ENCODE measurements at places on chromosomes 1 and 21.

- no peak for DNase-seq
These were observed 17.5 kb upstream of the VSIG8 start for GRCh38 chr1:159879977-159880376.

DNA sequence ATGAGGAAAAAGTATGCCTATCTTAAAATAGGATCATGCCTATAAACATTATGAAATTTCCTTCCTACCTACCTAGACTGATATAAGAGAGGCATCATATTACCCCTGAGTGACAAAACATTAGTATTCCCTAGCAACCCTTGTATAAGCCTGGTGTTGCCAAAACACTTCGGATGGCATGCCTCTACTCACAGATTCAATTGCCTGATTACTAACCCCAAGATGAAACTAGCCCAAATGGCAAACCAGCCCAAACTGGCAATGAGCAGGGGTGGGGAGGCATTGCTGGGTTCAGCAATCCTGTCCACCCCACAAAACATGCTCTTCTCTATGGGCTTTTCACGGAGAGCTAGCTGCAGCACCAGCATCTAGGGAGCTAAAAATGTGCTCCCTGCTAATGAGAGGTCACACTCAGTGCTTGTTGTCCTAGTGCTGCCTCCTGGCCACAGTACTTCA lies 13.9 kb downstream of the PALMD start:
- DNase-seq: no peak

DNA sequence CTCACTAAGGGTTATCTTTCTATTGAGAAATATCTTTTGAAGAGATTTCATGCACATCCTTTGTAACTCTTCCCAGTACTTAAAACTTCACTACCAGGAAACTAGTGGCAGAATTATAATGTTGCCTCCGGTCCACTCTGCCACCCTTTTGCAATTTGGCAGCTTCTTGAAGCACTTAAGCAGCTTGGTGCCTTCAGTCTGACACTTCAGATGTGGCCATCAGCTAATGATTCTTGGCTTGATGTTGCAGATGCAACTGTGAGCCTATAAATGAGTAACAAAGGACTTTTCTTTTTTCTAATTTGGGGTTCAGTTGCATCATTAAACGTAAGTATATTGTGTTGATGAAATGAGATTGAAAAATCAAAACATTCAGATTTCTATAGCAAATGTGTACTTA lies 187.5 kb upstream of the C21orf91 start:
- no peak for DNase-seq

- no peak for DNase-seq
These were observed 59.6 kb downstream of the ST3GAL3 start for GRCh38 chr1:43766818-43767525.

GRCh38 chr1:2003541-2004131 lies at the start of gene CFAP74:
CFAP74 (minus strand) TSS chr1:2003786; CDS start chr1:1990956, 12,830 bp downstream.
- DNase-seq: peak; percentile 36

- DNase-seq: no peak
These were observed 199.3 kb downstream of the TTLL7 start for GRCh38 chr1:83799594-83799993.

GRCh38 chr1:41341772-41342562 lies 19.3 kb upstream of the FOXO6 start:
- DNase-seq: no peak

- no peak for DNase-seq
These were observed 82.9 kb downstream of the HSPA13 start for GRCh38 chr21:14300074-14300473.

DNA sequence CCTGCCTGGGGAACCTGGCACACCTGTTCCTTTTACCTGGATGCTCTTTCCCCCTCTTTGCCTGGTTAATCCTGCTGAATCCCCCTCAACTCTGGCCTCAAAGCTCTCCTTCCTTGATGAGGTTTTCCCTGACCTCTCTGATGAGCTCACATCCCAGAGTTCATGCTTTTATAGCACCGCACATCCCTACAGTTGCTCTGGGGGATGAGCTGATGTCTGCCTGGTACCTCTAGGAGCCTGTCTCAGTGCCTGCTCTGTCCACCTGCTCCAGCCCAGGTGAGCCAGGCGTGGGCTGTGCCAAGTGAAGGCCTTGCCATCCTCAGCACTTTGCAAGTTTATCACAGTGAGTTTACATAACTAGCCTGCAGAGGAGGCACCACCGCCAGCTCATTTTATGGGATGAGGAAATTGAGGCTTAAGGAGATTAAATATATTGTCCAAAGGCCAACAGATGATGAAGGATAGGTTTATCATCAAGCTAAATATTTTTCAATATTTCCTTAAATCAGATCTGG lies 58.6 kb upstream of the TMPRSS2 start:
- DNase-seq: no peak

DNA sequence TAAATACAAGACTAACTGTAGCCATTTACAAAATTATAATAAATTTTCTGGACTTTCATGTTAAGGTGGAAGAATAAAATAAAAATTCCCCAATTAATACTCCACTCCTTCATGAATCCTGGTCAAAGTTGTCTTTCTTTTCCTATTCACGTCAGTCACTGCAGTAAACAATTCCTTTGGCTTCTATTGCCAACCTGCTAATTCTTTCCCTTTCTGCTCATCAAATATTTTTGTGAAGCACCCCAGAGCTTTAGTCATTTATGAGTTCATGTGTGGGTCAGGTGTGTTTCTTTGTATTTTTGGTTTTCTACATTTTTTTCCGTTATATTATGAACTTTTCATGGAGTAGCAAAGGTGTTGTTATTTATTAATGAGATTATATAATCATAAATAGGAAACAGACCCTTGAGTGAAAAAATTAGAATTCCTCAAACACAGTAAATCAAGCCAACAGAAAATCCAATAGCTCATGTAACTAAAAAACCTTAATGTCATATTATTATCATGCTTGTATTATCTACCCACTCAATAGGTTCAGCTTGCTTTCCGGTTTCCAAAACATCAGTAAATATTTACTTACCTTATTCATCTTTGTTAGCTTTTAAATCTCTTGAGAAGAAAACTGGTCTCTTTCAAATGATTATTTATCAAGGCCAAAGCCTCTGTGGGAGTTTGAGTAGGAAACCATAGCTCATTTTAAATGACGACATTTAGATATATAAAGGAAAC lies 29.6 kb upstream of the PLA2G4A start:
- no peak for DNase-seq

- no peak for DNase-seq
These were observed 12.5 kb upstream of the KCNA3 start for GRCh38 chr1:110687250-110687649.

GRCh38 chr1:25747046-25747719 lies 52.8 kb upstream of the SELENON start:
- DNase-seq: no peak

- DNase-seq: no peak
These were observed 289.7 kb downstream of the HHAT start for GRCh38 chr1:210618369-210618768.

- no peak for DNase-seq
These were observed 371.7 kb upstream of the BRINP3 start for GRCh38 chr1:190849346-190849745.

- no peak for DNase-seq
These were observed 106.0 kb downstream of the RABGAP1L start for GRCh38 chr1:174265282-174265681.

DNA sequence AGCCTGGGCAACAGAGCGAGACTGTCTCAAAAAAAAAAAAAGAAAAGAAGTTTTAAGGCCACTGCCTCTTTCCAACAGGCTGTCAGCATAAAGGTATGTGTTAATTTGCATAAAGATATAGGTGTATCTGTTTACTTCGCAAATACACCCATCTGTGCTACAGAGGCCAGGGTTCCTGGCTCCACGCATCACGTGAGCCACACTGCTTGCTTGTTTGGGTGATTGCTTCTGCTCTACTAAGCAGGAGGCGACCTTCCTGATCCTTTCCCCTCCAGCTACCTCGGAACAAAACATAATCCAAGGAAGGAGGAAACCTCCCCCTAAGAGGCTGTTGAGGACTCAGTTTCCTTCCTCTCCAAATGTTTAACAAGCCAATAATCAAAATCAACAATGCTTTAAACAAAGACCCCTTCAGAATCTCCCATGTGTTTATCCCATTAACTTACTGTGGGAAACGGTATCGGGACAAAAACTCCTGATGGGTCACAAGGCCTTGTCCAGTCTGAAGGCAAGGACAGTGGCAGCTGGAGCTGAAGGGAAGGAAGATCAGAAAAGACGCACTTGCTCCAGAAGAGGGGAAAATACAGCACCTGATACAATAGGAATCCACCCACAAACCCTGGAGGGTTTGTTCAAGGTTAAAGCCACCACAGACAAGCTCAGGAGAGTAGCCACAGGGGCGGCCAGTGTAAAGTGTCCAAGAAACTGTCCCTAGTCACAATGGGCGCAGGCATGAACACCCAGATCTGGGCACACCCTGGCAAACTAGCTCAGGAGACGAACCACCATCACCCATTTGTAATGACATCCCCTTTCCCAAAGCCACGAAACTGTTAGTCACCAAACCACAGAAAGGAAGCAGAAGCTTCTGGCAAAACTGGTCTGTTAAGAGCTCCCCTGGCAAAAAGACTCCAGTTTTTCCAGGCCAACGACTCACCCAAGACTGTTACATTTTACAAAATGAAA lies 17.2 kb downstream of the CTNNBIP1 start:
- no peak for DNase-seq

GRCh38 chr21:32482565-32483292 lies 70.2 kb downstream of the EVA1C start:
- no peak for DNase-seq

- DNase-seq: no peak
These were observed 173.9 kb upstream of the HOOK1 start for GRCh38 chr1:59640851-59641250.

GRCh38 chr21:41521489-41522027 lies 13.6 kb upstream of the TMPRSS2 start:
- no peak for DNase-seq

DNA sequence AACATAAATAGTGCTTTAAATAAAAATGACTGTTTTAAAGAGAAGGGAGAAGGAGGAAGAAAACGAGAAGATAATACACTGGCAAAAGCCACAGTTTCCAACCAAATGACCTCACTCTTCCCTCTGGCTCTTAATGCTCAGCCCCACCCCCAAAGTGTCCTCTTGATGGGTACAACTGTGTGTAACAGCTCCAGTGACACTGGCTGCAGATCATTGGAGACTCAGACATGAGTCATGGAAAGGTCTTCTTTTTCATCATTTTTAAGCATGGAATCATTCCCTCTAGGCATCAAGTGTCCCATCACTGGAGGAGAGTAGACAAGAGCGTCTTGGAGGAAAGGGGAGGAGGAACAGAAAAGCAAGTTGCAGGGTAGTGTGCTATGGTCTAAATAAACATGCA lies 333.0 kb downstream of the PAPPA2 start:
- no peak for DNase-seq

GRCh38 chr1:198179556-198179981 lies 22.8 kb downstream of the NEK7 start:
- DNase-seq: no peak

DNA sequence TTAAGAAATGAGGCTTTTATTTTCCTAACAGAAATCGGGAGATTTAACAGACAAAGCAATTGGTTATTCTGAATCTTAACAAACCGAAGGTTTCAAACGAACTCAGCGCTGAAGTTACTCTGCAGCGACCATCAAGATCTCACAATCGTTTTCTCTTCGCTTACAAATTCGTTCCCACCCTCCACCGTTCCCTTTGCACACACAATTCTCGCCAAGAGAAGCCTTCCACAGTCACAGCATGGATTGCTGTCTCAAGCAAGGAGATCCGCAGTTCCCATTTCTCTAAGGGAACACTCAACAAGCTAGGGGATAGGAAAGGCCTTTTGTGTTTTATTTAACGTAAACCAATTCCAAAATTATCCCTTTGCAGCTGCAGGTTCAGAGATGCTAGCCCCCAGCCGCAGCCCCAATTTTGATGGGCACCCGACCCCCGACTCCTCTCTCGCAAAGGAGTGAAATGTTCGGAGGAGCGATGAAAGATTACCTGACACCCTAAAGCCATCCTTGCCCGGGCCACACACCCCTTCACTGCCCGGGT lies 755 bp downstream of the FBXO42 start:
- no peak for DNase-seq

- peak; percentile 56 for DNase-seq
These were observed at the start of gene BCAR3 for GRCh38 chr1:93681101-93681988. BCAR3 (minus strand) TSS chr1:93681837; CDS start chr1:93674930, 6,907 bp downstream.

DNA sequence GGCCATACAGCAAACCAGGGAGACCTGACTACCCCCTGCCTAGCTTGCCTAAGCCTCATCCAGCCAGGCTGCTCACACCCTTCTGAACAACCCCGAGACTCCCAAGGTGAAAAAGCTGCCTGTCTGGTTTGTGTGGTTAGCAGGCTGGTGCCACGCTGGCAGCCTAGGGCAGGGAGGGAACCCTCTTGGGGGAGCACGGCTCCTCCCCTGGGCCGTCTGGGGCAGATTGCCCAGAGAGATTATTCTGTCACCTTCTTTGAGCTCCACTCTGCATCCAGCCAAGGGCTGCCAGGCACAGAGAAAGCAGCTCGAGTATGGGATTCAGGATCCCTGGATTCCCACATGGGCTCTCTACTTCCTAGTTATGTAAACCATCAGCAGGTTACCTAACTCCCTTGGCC lies 27.5 kb upstream of the TCEA3 start:
- DNase-seq: no peak

DNA sequence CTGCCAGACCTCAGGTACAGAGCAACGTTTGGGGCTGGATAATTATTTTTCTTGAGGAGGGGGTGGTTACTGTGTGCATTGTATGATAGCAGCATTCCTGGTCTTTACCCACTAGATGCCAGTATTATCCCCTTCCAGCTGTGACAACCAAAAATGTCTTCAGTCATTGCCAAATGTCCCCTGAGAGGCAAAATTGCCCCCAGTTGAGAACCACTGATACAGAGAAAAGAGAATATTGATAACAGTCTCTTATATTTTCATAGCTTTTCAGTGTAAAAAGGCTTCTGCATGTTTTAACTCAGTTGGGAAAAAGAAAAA lies 51.8 kb upstream of the SYT14 start:
- no peak for DNase-seq

DNA sequence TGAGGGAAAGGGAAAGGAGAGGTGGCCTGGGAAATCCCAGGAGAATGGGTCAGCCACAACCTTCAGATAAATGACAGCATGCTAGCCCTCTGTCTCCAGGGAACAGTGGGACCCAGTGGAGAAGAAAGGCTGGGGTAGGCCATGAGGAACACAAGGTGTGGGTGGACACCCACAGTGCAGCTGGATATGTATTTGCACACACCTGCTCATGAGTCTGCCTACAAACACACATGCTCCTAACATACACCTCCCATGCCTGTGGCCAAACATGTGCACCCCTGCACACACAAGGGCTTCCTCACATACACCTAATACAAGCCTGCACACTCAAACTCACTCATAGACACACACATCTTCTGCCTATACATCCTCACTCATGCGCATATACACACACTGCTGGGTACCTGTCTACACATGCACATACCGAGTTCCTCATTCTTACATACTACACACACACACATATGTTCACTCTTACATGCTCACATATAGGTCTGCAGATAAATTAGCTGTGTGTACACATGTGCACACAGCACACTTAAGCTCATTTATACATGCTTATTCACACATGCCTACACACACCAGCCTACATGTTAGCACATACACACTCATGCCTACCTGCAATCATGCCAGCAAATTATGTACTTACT lies 3.6 kb downstream of the C1orf216 start:
- no peak for DNase-seq

GRCh38 chr1:153553096-153553495 lies 4.0 kb upstream of the S100A3 start:
- DNase-seq: no peak

Data from stimulated activated CD4-positive, alpha-beta T cell treated with anti-CD3 and anti-CD28 coated beads, Interleukin-2, amount 100 ng/mL, for 24 hours (primary cell).